GM03348 (cell line): ENCODE measurements at places on chromosomes 1 and 21.

- DNase-seq = no peak
Measured at GRCh38 chr1:214248311-214249085, 32.5 kb upstream of the SMYD2 start.

DNA sequence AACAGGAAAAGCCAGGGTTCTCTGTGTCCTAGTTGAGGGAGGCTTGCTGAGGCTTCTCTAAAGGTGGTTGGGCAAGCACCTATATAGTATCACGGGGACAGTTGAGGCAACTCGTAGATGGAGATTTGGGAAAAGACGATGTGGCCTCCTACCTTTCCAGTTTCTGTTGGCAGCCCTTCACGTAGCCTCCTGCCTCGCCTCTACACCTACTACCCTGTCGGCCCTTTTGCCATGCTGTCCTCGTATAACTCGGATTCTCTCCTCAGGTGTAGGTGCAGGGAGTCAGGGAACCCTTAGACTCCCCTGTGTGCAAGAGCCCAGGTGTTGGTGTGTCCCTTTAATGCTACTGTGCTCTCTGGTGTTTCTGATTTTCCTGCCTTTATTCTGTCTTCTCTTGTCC is 10.3 kb downstream of the ZNF692 start:
- no peak for DNase-seq

DNA sequence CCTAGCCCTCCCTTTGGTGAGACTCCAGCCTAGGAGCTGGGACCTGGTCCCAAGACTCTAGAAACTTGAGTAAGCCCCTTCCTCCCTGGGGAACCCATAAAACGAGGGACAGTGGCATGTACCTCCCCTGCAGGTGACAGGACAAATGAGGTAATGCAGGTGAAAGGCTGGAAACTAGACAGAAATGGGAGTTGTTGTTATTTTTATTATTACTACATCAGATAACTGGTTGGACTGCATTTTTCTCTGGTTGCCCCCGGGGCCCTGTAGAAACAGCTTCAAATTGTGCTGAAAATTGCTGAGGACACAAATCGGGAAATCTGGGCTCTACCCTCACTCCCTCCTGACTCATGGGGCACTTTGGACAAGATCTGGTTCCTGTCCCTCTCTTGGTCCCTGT is 132.3 kb upstream of the WNT4 start:
- no peak for DNase-seq

- no peak for DNase-seq
Measured at GRCh38 chr21:42648606-42649005, 4.8 kb upstream of the PDE9A start.

GRCh38 chr1:155424091-155424490 is 103.4 kb downstream of the RUSC1 start:
- DNase-seq = no peak

DNA sequence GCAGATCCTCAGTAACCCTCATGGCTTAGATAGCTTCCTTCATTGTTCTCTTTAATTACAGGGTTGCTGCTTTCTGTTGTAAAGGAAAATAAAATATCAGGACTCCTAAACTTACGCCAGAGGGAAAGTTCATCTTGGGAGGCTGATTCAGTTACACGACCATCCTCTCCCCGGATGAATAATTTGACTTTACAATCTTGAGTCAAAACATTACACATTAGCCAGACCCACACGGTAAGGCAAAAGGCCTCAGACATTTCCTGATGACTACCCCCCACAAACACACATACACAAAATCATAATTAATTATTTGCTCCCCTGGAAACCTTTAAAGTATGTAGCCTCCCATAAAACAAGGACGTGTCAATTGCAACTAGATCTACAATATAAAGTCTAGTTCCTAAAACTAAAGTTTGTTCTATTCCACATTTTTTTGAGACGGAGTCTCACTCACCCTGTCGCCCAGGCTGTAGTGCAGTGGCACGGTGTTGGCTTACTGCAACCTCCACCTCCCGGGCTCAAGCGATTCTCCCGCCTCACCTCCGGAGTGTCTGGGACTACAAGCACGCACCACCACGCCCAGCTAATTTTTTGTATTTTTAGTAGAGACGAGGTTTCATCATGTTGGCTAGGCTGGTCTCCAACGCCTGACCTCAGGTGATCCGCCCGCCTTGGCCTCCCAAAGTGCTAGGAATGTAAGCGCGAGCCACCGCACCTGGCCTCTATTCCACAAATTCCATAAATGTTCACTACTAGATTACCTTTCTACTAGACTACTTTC is 830 bp upstream of the PRDX1 start:
- peak; percentile 43 for DNase-seq

DNA sequence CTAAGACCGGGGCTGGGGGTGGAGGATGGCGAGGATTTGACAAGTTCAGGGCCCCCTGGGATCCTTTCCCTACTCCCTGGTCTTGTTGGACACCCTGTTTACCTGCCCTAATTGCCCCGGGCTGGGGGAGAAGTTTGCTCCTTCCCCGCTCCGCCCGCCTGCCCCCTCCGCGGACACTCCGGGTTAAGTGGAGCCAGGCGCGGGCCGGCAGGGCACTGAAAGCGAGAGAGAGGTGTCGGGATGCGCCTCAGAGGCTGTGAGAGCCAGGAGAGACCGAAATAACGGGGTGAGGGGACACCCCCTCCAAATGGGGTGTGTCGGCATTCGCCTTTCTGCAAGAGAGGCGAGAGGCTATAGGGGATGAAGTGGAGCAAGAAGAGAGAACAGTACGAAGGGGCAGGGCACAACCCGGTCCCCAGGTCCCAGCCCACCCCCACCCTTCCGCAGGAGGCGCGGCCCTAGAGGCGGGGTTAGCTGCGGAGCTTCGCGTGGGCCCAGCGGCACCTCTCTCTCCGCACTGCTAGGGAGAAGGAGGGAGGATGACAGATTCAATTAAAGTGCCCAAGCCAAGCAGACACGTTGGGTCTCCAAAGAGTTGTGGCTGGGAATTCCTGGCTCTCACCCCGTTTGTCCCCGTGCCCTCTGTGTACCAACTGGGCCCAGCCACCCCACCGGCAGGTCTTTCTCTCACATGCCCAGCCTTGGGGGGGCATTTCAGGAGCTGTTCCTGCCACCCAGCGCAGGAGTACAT is 3.8 kb downstream of the EFNA3 start:
- no peak for DNase-seq

GRCh38 chr1:84611796-84612195 is 37.6 kb upstream of the CTBS start:
- no peak for DNase-seq

DNA sequence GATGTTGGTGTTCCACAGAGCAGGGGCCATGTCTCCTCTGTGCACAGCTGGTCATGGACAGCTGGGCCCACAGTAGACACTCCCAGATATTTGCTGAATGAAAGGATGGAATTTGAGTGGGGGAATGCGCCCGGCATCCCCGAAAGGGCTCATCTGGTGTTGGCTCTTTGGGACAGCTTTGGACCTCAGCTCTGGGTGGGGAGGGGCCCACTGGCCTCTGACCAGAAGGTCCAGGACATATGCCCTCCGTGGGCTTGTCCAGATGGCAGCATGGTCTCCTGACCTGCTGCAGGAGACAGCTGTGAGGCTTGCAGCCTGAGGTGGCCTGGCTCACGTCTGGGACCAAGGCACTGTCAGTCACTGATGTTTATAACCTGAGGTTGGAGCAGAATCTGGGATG is 160.4 kb upstream of the AJAP1 start:
- no peak for DNase-seq

GRCh38 chr21:46082963-46083790 is 14.7 kb upstream of the COL6A2 start:
- peak; percentile 70 for DNase-seq

- peak; percentile 73 for DNase-seq
Measured at GRCh38 chr1:59730759-59731478, 83.8 kb upstream of the HOOK1 start.

DNA sequence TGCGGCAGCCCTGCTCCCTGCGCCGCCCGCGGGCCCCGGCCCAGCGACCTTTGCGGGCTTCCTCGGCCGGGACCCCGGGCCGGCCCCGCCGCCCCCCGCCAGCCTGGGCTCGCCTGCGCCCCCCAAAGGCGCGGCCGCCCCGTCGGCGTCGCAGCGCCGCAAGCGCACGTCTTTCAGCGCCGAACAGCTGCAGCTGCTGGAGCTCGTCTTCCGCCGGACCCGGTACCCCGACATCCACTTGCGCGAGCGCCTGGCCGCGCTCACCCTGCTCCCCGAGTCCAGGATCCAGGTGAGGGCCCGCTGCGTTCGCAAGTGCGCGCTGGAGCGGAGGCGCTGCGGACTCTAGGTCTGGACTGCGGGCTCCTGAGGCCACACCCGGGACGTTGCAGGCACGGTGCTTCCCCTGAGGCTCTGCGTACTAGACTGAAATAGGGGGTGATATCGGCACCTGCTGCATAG is 351 bp downstream of the MIXL1 start:
- peak; percentile 28 for DNase-seq

DNA sequence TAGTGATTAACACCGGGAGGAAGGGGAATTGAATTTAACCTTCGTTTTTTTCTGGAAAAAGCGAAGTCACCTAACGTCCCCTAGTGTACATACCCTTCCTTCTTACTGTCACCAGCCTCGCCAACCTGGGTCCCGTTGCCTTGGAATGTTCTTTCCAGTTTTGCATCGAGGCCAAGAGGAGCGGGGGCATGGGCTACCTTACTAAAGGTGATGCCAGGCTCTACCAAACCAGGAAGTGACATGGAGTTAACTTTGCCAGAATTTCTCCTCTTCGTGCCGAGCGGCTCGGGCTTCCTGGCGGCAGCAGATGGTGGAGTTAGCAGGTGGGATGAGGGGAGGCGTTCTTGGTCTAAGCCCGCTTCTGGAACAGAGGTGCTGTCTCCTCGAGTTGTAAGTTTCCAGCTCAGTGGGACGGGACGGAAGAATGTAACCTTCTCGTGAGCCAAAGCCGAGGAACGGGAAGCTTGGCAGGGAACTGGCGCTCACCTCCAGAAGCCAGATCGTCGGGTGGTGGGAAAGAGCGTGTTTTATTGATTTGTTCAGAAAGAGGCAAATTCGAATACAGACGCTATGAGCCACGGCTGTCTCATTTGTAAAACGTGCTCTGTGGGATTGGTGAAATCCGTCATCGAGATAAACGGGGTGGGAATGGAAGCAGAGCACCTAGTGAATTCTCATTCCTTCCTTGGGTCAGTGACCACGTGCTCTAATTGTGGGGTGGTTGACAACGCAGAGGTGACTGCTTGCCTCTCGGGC is 486 bp downstream of the NIPAL3 start:
- peak; percentile 28 for DNase-seq

GRCh38 chr1:175427625-175428024 is 235.0 kb upstream of the KIAA0040 start:
- DNase-seq = no peak

DNA sequence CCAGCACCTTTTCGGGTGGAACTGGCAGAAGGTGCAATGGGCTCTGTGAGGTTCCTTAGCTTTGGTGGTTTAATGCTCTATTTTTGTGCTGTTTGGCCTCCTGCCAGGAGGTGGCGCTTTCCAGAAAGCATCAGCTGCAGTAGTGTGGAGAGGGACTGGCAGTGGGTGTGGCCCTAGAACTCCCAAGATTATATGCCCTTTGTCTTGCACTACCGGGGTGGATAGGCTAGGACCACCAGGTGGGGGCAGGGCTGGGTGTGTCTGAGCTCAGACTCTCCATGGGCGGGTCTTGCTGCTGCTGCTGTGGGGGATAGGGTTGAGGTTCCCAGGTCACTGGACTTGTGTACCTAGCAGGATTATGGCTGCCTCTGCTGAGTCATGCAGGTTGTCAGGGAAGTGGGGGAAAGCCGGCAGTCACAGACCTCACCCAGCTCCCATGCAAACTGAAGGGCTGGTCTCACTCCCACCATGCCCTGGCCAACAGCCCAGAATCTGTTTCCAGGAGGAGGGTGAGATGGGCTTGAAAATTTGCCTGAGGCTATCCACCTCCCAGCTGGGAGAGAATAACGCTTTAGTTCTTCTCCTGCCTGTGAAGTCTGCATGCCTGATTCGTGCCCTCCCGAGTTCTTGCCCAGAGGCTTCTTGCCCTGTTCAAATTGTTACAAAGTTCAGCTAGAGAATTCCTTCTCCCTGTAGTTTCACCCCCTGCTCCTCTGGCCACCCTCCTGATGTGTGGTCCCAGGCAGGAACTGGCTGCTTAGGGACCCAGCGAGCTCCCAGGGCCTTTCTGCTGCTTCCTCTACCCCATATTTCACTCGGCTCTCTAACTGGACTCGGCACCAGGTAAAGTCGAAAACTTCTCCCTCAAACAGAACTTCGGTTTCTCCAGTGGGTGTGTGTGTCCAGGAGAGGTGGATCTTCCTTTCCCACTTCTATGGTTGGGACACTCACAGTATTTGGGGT is 76.5 kb upstream of the BTG3 start:
- DNase-seq = no peak

DNA sequence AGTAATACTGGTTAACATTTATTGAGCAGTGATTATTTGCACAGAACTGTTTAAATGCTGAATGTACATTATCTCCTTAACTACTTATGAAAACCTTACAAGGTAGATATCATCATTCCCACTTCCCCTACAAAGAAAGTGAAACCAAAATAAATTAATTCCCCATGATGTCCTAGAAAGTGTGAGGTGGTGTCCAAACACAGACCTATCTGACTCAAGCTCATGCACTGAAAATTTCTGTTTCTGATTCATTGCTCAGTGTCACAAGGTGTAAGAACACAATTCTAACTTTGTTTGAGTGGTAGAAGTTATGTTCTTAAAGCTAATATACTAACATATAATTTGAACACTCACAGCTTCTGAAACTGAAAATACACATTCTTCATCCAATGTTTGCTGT is 178.7 kb downstream of the MRPL39 start:
- DNase-seq = no peak

- DNase-seq = no peak
Measured at GRCh38 chr21:45549626-45550463, 7.6 kb upstream of the SLC19A1 start.

GRCh38 chr1:84722794-84723193 is 32.5 kb upstream of the SSX2IP start:
- DNase-seq = peak; percentile 41

- DNase-seq = no peak
Measured at GRCh38 chr1:117694543-117694942, 88.7 kb downstream of the TENT5C start.

GRCh38 chr1:61727544-61727943 is 2.6 kb upstream of the TM2D1 start:
- no peak for DNase-seq

GRCh38 chr21:38341546-38342012 is 84.8 kb downstream of the KCNJ15 start:
- DNase-seq = no peak

- DNase-seq = no peak
Measured at GRCh38 chr1:2597441-2598328, 11.1 kb downstream of the PRXL2B start.

- peak; percentile 6 for DNase-seq
Measured at GRCh38 chr1:99456536-99456935, 189.4 kb upstream of the PALMD start.

GRCh38 chr1:39080831-39081270 is 54.7 kb downstream of the NDUFS5 start:
- DNase-seq = peak; percentile 53

DNA sequence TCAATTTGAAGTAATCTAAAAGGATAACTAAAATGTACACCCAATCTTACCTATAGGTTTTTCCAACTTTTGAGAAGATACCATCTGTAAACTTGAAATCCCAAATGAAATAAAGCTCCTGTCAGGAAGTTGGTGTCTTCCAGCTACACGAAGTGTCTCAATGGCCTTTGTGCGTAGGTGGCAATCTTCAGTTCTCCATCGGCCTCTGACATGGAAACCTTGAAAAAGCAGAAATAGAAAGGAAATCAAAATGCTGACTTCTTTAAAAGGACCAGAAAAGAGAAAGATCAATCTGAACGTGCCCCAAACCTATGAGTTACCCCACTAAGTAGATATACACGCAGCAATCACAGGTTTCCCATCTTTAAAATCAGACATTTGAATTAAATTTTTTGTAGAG is 10.0 kb downstream of the MKNK1 start:
- DNase-seq = no peak

GRCh38 chr1:181172082-181172481 is 83.6 kb downstream of the IER5 start:
- DNase-seq = no peak

GRCh38 chr1:100361511-100362089 is 9.3 kb downstream of the CDC14A start:
- no peak for DNase-seq
